ENCODE measurements at places on chromosomes 12 and 14.

GRCh38 chr14:62162998-62163589, 400.9 kb downstream of the SNAPC1 start:
- DNase-seq, result peak; percentile 39

- DNase-seq, result no peak
Observed at GRCh38 chr14:67557118-67557517, 24.0 kb downstream of the PLEKHH1 start.

GRCh38 chr12:92396647-92397252, 251.1 kb upstream of the BTG1 start:
- no peak for DNase-seq

GRCh38 chr12:79367032-79367589, 323.7 kb downstream of the PAWR start:
- DNase-seq, result no peak

DNA sequence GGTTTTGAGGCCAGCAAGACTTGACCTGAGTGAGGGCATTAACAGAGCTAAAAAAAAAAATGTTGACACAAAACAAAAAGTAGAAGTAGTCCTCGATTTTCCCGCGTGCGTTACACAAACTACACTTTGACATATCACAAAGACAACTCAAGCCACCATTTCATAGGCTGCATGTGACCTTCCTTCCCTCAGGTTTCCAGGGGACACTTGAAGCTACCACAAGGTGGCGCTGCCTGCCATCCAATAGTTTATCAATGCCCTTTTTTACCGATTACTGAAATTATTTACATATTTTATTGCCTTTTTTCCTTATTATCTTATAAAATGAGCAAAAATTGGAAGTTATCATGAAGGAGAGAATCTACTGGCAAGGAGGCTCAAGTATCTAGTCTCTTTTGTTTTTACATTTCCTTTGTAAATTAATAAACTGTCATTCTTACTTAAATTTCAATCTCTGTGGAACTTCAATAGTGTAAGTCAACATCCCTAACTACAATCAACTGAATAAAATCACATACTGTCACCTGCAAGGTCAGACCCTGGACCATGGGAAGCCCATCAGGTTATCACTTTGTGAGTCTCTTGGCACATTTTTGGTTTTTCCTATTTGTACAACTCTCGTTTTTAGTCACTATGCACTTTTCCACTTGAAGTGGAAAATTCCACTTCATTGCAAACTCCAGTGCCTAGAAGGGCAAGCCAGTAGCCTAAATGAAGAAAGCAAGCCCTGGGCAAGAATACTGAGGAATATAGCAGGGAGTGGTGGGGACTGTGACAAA, 84.6 kb upstream of the CPSF6 start:
- DNase-seq, result peak; percentile 66

DNA sequence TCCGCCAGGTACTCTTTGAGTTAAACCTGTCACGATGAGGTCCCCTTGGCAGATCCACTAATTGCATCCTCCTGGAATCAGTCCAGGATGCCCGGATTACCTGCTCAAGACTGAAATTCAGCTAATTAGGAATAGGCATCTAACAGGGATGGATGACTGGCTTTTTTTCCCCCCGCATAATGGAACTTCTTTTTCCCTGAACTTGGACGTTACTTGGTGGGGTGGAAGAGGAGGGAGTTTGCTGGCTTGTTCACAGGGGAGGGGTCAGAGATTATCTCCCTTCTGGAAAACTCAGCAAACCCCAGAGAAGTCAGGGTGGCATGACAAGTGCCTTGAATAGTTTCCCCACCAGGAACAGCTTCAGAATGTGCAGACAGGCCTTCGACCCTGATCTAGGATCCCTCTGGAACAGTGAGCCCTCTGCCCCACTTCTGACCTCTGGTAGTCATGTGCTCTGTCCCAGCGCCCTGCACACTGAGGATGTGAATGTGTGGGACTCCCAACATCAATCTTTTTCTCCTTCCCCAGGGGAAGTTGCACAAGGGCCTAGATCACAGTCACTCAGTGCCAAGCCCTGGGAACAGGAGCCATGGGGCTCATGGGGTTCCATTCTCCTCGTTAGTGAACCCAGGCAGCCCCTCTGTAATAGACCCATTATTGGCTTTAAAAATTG, 142.5 kb downstream of the SMOC1 start:
- no peak for DNase-seq

Measured in GM10248 (cell line).